ENCODE measurements at places on chromosomes 1 and 21.

- DNase-seq: no peak
Measured at GRCh38 chr1:218332416-218332815, 12.7 kb upstream of the TGFB2 start.

- no peak for DNase-seq
Measured at GRCh38 chr21:34594566-34595234, 20.2 kb downstream of the RCAN1 start.

DNA sequence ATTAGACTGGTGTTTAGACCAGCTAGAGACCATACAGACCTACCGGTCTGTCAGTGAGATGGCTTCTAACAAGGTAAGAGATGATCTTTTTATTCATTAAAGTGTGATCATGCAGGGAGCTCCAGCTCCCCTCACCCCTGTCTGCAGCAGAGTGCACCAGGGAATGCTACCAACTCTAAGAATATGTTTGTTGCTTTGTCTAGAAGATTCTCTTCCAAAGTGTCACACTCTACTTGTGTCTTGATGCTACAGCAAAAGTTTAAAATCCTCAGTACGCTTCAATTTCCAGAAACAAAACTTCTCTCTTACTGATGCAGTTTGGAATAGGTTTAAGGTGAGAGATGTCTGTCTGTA is 201.4 kb upstream of the SGIP1 start:
- DNase-seq: no peak

DNA sequence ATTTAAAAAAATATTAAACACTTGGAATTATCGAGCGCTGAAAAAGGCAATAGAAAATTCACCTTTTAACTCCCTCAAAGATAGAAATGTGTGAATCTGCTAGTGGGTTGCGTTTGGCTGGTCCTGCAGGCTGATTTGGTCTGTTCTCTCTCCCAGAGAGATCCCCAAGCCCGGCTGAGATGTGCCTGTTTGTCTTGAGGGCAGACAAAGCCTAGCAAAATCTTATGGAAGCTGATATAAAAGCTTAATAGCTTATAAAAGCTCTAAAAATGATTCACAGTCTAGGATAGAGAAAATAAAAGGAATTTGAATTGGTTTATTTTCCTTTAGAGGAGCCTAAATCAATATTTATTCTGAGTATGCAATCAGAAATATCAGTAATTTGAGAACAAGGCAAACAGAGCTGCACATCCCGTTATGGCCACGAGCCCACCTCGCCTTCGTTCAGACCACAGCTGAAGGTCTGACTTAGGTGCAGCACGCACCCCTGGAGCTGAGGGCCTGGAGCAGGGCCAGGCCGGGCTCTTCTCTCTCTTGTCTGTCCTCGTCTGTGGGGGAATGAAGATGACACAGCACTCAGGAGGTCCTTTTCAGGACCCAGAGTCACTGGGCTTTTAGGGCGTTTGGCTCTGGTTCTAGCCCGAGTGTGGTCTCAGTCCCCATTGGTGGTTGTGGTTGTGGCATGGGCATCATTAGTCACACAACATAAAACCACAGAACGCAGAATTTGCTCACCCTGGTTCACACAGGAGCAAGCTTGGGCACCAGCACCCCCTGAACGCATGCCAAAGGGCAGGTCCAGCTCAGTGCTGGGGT is 18.6 kb downstream of the PDE9A start:
- no peak for DNase-seq

- DNase-seq: no peak
Measured at GRCh38 chr1:225476100-225476511, 48.3 kb upstream of the LBR start.

DNA sequence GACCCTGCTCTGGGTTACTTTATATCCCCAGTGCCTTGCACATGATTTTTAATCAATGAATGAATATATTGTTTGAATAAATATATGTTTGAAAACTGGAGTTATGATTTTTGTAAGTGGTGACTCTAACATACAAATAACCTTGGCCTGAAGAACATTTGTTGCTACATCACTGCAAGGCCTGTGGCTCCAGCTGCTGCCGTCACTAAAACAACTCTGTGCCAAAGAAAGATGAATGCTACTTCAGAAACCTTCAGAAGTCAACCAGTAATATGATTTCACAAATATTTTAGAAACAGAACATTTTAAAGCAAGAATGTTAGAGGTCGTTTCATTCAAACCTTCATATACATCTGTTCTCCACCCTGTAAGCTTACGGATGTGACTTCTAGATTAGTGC is 60.6 kb upstream of the SEC16B start:
- DNase-seq: no peak

DNA sequence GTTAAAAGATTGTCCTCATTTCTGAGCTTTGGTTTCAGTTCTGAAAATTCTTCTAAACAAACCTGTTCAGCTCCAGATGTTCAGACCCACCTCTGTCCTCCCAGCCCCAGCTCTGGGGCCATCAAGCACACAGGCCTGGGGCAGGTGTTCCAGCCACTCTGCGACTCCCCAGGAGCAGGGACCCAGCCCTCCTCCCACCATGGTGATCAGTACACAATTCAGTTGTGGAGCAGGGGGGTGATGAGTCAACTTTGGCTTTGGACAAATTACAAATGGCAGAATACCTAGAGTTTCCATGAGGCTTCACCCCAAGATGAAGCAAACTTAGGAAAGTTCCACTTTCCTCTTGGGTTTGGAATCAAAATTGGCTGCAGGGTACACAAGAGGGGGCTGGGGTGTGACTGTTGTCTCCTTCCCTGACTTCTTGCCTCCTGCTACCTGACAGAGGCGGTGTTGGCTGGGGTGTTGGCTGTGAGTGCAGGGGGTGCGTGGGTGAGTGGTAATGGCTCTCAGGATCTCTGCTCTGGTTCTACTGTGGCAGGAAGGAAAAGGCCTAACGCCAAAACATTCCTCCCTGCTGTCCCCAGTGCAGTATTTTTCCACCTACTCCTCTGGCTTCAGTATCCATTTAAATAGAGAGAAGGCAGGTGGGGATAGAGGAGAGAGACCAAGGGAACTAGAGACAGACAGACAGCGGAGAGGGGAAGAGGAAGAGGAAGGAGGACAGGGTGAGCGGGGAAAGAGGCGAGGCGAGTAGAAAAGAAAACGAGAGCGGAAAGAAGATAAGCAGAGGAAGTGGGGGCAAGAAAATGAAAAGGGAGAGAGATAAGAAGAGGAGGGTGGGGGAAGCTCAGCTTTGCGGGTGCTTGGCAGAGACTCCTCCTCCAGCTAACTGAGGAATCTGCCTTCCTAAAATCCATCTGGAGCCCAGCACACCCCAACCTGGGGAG is 20.6 kb upstream of the LRRN2 start:
- DNase-seq: no peak

DNA sequence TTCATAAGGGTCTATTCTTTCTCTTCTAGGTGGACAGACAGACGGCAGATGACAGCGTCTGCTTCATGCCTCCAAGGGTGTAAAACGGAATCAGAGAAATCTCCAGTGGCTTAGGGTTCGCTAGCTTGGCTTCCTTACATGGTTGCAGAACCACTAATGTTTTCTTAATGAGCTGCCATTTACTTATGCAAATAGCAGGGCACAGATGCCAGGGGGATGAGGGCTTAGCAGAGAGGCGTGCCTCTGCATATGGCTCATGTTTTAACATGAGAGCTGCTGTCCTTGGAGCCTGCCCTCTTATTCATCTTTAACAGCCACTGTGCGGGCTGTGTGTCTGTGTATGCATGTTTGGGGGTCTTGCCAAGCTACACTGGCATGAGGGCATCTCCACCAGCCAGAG is 119.6 kb downstream of the IER5 start:
- no peak for DNase-seq

DNA sequence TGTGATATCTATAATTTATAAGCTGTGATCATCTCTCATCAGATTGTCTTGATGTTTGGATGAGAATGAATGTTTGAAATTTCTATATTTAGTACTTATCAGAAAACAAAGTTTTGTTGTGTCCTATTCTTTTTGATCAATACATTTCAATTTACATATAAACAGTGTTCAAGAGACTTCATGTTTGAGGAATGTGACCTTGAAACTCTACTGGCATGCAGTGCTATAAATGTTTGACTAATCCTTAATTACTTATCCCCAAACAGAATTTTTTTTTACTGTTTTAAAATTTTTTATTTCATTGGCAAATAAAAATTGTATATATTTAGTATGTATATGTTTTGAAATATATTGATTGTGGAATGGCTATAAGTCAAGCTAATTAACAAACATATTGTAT is 1.5 kb upstream of the PRKAA2 start:
- no peak for DNase-seq

- DNase-seq: no peak
Measured at GRCh38 chr1:179825798-179826460, 51.7 kb downstream of the TOR1AIP2 start.

GRCh38 chr21:35376406-35377135 is 327.5 kb upstream of the RUNX1 start:
- DNase-seq: no peak
